ENCODE measurements at places on chromosomes 7 and 10.

DNA sequence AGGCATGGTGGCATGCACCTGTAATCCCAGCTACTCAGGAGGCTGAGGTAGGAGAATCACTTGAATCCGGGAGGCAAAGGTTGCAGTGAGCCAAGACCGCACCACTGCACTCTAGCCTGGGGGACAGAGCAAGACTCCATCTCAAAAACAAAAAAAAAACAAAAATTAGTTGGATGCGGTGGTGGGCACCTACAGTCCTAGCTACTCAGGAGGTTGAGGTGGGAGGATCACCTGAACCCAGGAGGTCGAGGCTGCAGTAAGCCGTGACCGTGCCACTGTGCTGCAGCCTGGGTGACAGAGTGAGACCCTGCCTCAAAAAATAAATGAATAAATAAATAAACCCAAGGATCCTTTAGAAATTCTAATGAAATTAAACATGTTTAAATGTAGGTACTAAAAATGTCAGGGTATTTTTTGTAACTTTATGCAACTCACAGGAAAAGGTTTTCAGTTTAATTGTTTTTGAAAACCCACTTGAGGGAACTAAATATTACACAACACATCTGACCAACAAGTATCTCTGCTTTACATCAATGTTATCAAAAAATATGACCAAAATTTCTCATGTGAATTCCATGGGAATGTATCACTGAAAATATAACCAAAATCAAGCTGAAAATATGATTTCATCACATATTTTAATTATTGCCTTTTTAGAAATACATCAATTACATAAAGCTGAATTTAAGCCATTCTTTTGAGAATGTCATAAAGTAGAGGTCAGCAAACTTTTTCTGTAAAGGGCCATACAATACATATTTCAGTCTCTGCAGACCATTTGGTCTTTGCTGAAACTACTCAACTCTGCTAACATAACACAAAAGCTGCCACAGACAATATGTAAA, 23.9 kb downstream of the UPF2 start:
- no peak for DNase-seq

DNA sequence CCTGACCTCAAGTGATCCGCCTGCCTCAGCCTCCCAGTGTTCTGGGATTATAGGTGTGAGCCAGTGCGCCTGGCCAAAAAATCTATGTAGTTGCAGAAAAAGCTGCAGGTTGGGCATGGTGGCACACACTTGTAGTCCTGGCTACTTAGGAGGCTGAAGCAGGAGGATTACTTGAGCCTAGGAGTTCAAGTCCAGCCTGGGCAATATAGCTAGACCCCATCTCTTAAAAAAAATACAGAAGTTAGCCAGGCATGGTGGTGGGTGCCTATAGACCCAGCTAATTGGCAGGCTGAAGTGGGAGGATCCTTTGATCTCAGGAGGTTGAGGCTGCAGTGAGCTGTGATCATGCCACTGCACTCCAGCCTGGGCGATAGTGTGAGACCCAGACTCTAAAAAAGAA, 24.8 kb upstream of the CAMK1D start:
- DNase-seq, result no peak

DNA sequence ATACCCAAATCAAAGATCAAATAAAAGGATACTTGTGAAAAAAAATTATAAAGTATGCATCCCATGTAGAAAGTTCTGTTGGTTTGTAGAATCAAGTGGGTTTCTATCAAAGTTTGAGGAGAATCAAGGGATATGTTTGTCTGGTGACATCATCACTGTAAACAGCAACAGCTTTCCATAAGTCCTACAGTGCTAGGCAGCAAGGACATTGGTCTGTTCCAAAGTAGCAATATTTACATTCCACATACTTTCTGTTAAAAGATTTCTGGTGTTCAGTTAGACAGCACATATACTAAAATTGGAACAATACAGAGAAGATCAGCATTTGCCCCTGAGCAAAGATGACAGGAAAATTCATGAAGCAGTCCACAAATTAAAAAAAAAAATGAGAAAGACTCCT, 683.9 kb downstream of the XPNPEP1 start:
- no peak for DNase-seq

- no peak for DNase-seq
These were observed 14.5 kb downstream of the TUBGCP2 start for GRCh38 chr10:133294189-133294588.

- no peak for DNase-seq
These were observed 50.3 kb downstream of the TPK1 start for GRCh38 chr7:144785521-144785920.
